Germinal center (tissue), 1 donor: ENCODE measurements at places on chromosomes 2 and 18.

GRCh38 chr2:53629001-53629400 lies 138.6 kb upstream of the CHAC2 start:
- no peak for DNase-seq

GRCh38 chr18:45998244-45998643 lies 31.1 kb upstream of the EPG5 start:
- no peak for DNase-seq

- DNase-seq, result no peak
Observed at GRCh38 chr2:120791962-120792297, 56.3 kb downstream of the GLI2 start.

GRCh38 chr2:196479350-196479749 lies 160.2 kb upstream of the CCDC150 start:
- no peak for DNase-seq

- DNase-seq, result no peak
Observed at GRCh38 chr18:75586130-75586889, 158.8 kb upstream of the SMIM21 start.

GRCh38 chr18:14978191-14978590 lies 230.2 kb downstream of the ANKRD30B start:
- DNase-seq, result no peak

DNA sequence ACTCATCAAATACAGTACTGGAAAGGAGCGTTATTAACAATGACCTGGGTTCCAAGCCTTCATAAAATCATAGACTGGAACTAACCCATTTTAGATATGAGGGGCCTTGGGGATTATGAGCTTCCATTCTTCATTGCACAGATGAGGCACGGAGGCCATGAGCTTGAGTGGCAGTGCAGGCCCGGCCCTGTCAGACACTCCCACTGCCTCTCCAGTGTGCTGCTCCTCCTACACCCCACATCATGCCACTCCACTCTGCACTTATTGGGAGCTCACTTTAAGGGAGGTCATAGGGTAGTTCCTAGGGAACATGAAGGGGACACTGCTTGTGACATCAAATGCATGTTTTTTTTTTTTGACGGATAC lies 77.9 kb downstream of the TSN start:
- no peak for DNase-seq
